ENCODE measurements at places on chromosomes 13 and 19.
A peak's percentile ranks its signal among the peaks of the same experiment; 100 is the strongest.

GRCh38 chr13:30308548-30308947, 1.2 kb upstream of the KATNAL1 start:
- DNase-seq = no peak

DNA sequence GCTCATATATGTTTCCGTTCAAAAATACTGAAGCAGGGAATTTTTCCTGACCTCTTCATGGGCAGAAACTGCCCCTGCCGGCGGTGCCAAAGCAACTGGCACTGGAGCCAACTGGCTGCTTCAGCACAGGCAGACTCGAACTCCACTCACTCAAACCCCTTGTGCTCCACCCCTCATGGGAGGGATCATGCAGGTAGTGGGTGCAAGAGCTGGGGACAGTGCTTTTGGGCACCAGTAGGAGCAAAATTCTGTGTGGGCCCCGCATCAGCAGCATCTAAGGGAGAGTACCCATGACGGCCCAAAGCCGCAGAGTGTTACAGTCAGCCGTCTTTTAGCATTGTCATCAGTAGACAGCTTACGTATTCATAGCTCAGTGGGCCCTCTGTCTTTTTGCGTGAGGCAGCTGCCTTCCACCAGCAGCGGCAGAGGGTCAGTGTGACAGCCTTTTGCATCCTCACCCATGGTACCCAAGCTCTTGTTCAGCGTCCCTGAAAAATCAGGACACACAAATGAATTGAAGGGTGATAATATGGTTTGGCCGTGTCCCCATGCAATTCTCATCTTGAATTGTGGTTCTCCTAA, 393.8 kb downstream of the SLITRK6 start:
- DNase-seq = no peak

GRCh38 chr13:111395511-111396393, 75.3 kb downstream of the TEX29 start:
- no peak for DNase-seq

- no peak for DNase-seq
Measured at GRCh38 chr19:14449321-14449720, 16.2 kb downstream of the PKN1 start.

DNA sequence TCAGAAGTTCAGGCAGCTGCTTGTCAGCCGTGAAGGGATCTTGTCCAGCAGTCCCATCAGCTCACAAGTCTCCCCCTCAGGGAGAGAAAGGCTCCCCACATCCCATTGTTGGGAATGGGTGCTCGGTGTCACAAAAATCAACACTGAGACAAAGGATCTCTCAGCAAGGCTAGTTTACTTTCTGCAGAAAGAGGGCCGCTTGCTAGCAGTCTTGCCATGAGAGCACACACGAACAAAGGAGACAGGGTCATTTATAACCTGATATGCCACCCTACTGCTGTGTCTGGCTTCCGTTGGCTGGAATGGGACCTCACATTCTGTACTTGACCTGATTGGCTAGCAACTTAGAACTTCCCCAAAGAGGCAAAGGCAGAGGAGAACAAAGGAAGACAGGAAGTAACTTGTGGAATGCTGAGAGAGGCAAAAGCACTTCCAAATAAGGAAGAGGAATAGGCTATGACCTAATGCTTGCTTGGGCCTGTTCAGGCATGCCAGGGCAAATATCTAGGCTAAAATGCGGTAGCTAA, 8.7 kb upstream of the IGFL3 start:
- DNase-seq = peak; percentile 94

- DNase-seq = no peak
Measured at GRCh38 chr19:55297267-55297666, 13.5 kb downstream of the BRSK1 start.

DNA sequence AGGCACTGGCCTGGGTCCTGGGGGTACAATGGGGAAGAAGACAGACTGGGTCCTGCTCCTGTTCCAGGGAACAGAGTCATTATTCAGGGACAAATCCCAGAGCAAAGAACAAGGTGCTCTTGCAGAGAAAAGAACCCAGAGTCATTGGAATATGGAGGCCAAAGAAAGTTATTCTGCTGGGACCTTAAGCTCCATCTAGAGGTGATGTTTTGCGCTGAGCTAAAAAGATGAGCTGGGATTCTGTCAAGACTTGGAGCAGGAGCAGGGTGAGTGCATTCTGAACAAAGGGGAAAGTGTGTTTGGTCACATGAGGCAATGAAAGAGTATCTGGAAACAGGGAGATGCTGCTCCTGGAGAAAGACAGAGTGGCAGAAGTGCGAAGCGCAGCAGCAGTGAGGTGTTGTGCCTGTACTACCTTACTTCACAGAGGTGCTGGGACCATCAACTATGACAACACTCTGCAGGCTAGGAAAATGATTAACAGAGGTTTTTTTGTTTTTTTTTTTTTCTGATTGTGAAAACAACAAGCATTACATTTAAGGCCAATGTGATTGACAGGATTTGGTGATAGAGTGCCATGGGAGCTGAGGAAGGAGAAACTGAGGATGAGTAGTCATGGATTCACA, 95.3 kb upstream of the TNFSF11 start:
- no peak for DNase-seq

DNA sequence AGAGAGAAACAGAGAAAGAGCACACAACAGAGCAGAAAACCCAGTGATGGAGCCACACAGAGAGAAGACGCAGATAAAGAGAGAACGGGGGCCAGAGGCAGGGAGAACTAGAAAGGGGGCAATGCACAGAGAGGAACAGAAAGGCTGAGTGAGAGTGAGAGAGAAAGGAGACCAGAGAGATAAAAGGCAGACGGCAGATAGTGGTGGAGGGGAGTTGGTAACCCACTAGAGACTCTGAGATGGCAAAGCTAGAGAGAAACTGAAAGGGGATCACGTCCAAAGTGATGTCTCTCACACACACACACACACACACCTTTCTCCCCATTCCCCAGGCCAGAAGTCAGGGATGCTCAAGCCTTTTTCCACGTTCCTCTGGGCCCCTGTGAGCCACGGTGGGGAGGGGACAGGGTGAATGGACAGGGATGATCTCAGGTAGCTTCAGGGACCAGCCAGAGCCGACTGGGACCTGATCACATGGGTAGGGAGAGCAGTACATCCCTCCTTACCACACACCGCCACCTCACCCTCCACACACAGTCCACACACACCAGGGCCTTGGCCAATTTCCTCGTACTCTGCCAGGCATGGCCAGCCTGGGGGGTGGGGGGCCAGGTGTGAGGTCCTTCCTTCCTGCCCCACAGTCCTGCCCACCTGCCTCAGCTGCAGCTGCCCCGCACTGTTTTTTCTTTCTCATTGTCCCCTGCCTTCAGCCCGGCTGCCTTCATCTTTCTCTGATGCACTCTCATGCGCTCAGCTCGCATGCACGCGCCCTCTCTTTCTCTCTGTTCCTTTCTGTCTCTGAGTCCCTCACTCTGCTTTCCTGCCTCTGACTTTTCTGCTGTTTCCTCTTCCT, 22.5 kb upstream of the POU2F2 start:
- DNase-seq = no peak

GRCh38 chr13:45492538-45492937, 27.8 kb downstream of the COG3 start:
- DNase-seq = no peak

DNA sequence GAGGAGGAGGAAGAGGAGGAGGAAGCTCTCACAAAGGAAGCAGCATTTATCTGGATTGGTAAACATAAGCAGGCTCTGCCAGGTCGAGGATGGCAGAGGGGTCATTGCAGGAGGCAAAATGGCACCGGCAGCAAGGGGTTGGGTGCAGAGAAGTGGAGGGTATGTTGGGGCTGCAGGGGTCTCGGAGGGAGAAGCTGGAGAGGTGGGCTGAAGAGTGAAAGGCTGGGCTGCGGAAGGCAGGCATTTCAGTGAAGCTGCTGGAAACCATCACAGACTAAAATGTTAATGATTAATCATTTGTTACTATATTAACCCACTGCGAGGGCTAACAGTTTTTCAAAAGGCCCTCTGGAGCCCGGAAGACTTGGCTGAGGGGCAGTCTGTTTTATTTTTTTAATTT, 24.6 kb downstream of the TPT1 start:
- DNase-seq = no peak

DNA sequence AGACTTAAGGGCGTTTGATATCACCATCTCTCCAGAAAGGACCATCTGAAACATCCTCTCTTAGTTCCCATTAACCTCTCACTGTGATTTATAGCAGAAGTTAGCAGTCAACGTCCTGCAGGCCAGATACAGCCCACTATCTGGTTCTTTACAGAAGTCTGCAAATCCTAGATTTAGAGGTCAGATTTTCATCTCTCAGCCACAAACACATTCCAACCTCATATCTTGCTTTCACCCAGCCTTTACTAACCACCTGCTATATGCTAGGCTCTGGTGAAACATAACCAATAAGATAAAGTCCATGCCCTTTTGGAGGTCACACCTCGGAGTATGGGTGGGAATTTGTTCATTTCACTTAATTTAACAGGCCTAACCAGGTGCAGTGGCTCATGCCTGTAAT, 76.8 kb upstream of the CACNA1A start:
- DNase-seq = no peak

DNA sequence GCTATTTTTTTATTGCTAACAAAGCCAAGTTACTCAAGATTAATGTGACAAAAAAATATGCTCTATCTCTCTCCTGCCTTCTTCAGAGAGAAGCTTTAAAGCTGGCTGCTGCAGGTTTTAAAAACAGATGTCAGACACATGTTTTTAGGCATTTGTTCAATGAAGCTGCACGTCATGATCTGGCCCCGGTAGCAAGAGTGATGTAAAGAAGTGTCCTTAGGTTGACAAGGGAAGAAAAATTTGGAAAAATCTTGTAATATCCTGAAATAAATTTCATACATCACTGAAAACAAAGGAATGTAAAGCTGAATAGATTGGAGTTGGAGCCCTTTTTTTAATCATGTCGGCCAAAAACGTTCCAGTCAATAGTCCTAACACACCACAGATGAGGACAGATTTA, 531.4 kb upstream of the NBEA start:
- DNase-seq = no peak

GRCh38 chr13:44244288-44244687, 129.3 kb upstream of the SERP2 start:
- DNase-seq = no peak

- no peak for DNase-seq
Measured at GRCh38 chr19:12139269-12139668, 881 bp downstream of the ZNF20 start.

GRCh38 chr19:38263689-38264485, 486 bp upstream of the SPINT2 start:
- DNase-seq = peak; percentile 96

DNA sequence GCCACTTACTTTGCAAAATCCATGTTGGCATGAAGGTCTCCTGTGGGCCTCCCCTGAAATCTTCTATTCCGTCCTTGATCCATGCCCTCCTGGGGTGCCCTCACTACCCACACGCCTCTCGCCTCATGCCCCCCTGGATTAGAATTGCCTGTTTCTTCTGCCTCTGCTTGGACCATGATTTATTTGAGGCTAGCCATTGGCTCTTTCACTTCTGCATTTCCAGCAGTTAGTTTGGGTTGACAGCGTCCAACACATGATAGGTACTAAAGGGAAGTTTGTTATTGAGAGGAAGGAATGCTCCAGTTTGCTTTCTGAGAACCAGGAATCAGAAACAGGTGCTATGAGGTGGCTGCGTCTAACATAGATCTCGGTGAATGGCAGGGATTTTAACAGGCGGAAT, 30.5 kb upstream of the TPTE2 start:
- no peak for DNase-seq

DNA sequence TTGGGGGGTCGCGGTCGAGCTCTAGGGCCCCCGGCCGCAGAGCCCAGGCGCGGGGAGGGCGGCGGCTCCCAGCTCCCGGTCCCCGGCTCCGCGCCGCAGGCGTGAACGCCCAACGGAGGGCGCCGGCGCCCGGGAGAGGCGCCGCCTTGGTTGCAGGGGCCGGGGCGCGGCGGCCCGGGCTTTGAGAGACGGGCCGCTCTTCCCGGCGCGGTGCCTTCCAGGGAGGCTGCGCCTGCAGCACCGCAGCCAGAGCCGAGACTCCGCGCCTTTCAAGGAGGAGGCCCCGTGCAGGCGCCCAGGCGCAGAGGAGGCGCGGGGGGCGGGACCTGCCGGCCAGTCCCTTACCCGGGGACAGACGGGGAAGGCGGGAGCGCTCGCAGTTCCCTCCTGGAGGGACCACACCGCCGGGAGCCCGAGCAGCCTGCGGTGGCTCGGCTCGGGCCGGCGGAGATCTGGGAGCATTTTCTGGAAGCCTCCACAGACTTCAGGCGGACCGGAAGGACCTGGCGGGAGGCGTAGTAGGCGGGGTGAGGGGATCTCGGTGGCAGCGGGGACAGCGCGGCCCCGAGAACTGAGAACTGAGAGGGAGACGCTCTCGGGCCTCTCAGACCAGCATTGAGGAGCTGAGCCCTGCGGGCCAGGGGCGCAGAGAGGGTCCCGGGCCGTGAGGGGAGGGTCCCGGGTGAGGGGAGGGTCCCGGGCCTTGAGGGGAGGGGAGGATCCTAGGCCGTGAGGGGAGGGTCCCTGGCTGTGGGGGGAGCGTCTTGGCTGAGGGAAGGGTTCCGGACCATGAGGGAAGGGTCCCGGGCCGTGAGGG, 25.5 kb upstream of the MCF2L start:
- no peak for DNase-seq

- no peak for DNase-seq
Measured at GRCh38 chr13:42973581-42973980, 18.5 kb downstream of the EPSTI1 start.

- no peak for DNase-seq
Measured at GRCh38 chr19:14507704-14508542, 10.3 kb downstream of the DNAJB1 start.

- DNase-seq = no peak
Measured at GRCh38 chr13:65343898-65344663, 1886.1 kb downstream of the PCDH9 start.

DNA sequence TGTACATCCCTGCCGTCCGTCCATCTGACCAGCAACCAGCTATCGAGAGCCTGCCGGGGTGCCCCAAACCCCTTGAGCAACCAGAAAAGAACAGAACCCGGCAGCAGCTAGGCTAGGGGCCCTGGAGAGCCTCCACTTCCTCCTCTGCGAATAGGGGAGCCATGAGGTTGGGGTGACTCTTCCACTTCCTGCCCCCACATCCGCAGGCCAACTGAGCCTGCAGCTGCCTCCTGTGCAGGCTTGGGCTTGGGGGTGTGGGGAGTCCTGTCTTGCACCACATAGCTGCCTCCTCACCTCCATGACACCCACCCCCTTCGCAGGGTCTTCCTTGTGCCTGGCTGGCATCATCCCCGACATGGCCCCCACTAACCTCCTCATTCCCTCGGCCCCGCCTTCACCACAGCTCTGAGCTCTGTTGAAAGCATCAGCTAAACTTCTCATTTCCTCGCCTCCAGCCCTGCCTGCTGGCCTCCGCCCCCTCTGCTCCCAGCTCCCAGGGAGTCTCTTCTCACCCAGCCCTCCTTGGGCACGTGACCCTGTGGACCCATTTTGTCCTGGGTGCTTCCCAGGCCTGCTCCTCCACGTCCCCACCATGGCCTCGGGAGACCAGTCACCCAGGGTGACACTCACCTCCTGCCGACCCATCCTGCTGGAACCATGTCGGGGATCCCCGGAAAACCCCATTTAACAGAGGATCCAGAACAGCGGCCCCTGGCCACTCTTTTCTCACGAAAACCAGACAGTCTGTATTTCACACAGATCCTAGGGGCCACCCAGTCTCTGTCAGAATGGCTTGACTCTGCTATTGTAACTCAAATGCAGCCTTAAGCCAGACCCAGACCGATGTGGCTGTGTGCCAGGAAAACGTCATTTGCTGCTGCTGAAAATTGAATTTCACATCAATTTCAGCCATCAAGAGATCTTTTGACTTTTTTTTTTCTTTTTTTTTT, 50.4 kb downstream of the MYO9B start:
- no peak for DNase-seq
